Activated CD4-positive, alpha-beta memory T cell treated with anti-CD3 and anti-CD28 coated beads, Interleukin-2, amount 10 ng/mL, durations not matched to agents 7 days and 5 days (primary cell): ENCODE measurements at places on chromosomes 6 and 20. TPM values are rescaled to one million over a fixed set of nuclear protein-coding genes. Genes with fewer than 3 reads are reported as not detected.

The GSTA5 gene
- total RNA-seq = not detected

The PRDM1 gene
- 115 TPM for total RNA-seq

The POLH gene
- total RNA-seq = 74.6 TPM

The ID4 gene
- not detected for total RNA-seq

The HLA-DPA1 gene
- total RNA-seq = 176 TPM

The CLIC5 gene
- 7.4 TPM for total RNA-seq

The ZNF217 gene
- 89.5 TPM for total RNA-seq

The BANF2 gene
- total RNA-seq = not detected

The SLC17A1 gene
- total RNA-seq = not detected

The NOTCH4 gene
- 0.15 TPM for total RNA-seq

The LGSN gene
- 0.15 TPM for total RNA-seq

The GRIK2 gene
- not detected for total RNA-seq

The TTK gene
- 35.9 TPM for total RNA-seq

The CRISP3 gene
- total RNA-seq = not detected

The BHLHE23 gene
- total RNA-seq = not detected

The MROH8 gene
- total RNA-seq = 2.2 TPM

The CYP24A1 gene
- total RNA-seq = not detected

The SLPI gene
- total RNA-seq = 0.40 TPM

The ECT2L gene
- not detected for total RNA-seq

The NKX2-4 gene
- total RNA-seq = not detected

The EPB41L1 gene
- total RNA-seq = not detected

The MUCL3 gene
- not detected for total RNA-seq

The COL11A2 gene
- 0.60 TPM for total RNA-seq

The BIRC7 gene
- total RNA-seq = not detected

The LY6G6C gene
- not detected for total RNA-seq

The FAM110A gene
- total RNA-seq = 34.7 TPM

The BPI gene
- not detected for total RNA-seq

The TRIM38 gene
- total RNA-seq = 33.5 TPM

The ELOVL4 gene
- 1.9 TPM for total RNA-seq

The KLHDC3 gene
- 68.7 TPM for total RNA-seq

The SMPD2 gene
- 15.9 TPM for total RNA-seq

The MYBL2 gene
- total RNA-seq = 73.5 TPM

The DNMT3B gene
- total RNA-seq = 2.2 TPM

The GTPBP2 gene
- 107 TPM for total RNA-seq

The C20orf144 gene
- 0.30 TPM for total RNA-seq

The HDGFL1 gene
- not detected for total RNA-seq

The KIF3B gene
- total RNA-seq = 23.4 TPM

The WFDC12 gene
- not detected for total RNA-seq

The GSTA1 gene
- not detected for total RNA-seq

The TRIM15 gene
- not detected for total RNA-seq

The MOCS3 gene
- 4.7 TPM for total RNA-seq

The PAX1 gene
- total RNA-seq = not detected

The LST1 gene
- total RNA-seq = 69.8 TPM

The OPRM1 gene
- total RNA-seq = not detected

The SLC22A7 gene
- not detected for total RNA-seq

The PROKR2 gene
- total RNA-seq = not detected

The ULBP3 gene
- 3.5 TPM for total RNA-seq

The LY6G6D gene
- not detected for total RNA-seq

The HLA-DQA2 gene
- not detected for total RNA-seq

The CRYBG1 gene
- total RNA-seq = 59.2 TPM

The ZBTB24 gene
- 16.5 TPM for total RNA-seq

The TMEM14C gene
- 42.4 TPM for total RNA-seq

The NOX3 gene
- not detected for total RNA-seq

The TRIM40 gene
- total RNA-seq = not detected

The SALL4 gene
- total RNA-seq = not detected
